Left lung (tissue), 14 donors: ENCODE measurements at places on chromosomes 3 and 15. TPM values are rescaled to one million over a fixed set of nuclear protein-coding genes. Genes with fewer than 3 reads are reported as not detected.

The SQOR gene
- 11.1 TPM for polyA plus RNA-seq

The CHDH gene
- polyA plus RNA-seq: 3.7 TPM

DNA sequence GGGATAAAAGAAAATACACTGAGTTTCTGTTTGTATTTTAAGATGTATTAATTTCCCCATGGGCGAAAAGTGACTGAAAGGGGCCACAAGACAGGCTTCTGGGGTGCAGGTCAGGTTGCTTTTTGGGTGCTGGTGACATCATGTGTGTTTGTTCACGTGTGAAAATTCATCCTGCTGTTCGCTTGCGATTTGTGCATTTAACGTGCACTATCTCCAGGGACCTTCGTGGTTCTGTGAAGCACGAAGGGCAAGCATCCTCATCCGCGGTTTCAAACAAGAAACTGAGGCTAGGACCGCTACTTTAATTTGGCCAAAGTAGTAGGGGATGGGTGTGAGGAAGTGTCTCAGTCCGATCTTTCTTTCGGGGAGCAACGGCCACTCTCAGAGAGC, 1.6 kb upstream of the SMAD6 start:
- DNase-seq: no peak

- DNase-seq: no peak
These were observed 16.5 kb downstream of the THSD4 start for GRCh38 chr15:71131601-71132362.
